ENCODE measurements at places on chromosomes 1 and 21. TPM values are rescaled to one million over a fixed set of nuclear protein-coding genes. Genes with fewer than 3 reads are reported as not detected.

DNA sequence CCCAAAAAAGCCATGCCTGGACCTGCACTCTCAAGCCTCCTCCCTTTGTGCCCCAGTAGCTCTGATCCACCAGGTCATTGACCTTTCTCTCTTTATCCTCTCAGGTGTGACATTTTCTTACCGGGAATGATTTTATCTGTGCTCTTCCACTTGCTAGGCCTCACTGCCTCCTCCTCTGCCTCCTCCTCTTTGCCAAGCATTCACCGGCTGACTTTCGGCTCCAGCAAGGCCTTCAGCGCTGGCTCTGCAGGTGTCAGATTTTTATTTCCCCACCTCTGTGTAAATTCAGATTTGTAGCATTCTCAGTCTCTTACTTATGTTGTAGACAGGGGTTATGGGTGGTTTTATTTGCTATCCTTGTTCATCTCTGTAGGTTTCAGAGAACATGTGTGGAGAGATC, 91.5 kb downstream of the ST6GALNAC5 start:
- no peak for DNase-seq

Gene LCK
- total RNA-seq, result 4.6 TPM

DNA sequence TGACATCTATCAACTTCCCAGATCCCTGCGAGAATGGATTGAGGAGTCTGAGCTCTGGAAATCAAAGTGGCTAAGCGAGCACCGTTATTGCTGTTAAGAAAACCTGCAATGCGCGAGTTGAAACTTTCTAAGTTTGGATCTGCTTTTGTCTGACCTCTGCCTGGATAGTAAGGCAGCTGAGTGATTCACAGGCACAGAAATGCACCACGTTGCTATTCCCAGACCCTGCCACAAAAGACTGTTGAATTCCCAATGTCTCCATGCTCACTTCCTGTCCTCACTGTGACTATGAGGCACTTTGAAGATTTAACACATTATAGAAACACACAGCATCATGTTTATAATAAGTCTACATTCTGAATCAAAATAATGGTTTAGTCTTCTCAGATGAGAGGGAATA, 27.1 kb upstream of the CNIH3 start:
- DNase-seq, result no peak

DNA sequence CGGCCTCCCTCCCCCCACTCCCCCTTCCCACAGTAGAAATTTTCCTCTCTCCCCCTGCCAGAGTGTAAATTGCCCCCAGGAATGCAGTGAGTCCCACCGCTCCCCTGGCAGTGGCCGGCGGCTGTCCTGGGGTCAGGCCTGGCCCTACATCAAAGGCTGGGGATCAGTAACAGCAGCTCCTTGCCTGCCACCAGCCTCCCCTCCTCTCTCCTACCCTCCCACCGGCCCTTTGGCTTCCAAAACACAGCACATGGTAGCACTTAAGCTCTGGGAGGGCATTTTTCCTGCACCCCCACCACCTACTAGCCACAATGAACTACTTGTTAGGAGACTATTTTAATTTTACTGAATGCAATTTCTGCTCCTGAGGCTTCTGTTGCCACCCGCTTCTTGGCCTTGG, 9.0 kb upstream of the COL8A2 start:
- DNase-seq, result no peak

Gene CITED4
- total RNA-seq, result 13.2 TPM

DNA sequence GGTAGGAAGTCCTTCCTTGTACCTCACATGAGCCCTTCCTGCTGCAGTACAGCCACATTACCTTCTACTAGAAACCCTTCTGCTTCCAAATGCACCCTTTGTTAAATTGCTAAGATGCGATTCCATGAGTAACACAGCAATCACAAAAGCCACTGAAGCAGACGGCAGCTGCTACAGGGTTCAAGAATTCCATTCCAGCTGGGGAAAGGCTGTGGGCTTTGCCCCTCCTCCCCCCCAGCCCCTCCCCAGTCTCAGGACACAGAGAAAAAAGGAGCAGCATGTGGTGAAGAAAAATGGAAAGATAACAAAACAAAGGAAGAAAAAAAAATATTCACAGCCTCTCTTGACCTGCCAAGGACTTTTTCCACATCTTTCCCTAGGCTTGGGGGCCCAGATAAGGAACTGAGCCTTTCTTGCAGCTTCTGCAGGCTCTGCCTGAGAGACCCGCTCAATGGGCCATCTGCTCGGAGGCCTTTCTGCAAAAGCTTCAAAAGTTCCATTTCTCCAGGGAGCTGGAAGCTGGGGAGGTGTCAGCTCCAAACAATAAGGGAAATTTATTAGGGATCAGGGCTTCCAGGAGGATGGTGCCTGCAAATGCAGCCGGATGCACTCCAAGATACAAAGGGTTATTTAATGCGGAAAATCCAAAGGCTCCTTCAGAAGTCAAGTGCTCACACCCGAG, 72.1 kb downstream of the SYT2 start:
- no peak for DNase-seq

GRCh38 chr1:3821004-3821403, 24.7 kb upstream of the LRRC47 start:
- peak; percentile 55 for DNase-seq

- DNase-seq, result no peak
Measured at GRCh38 chr1:205391386-205391785, 30.5 kb downstream of the LEMD1 start.

DNA sequence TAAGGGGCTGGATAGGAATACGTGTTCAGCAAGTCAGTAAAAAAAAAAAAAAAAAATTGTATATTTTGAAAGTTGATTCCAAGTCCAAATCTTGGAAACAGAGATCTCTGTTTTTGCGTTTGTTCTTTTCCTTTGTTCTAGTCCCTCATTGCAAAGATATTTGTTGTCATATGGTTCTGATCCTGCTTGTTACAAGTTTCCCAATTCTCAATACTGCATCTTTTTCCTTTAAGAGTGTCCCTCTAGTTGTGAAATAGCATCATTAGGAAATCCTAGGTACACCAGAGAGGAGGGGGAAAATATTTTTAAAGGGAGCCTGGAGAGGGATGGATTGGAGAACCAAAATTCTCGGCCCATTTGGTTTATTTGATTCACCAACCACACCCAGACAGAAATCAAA, 152.2 kb upstream of the C1orf105 start:
- DNase-seq, result no peak

Gene TNFRSF1B
- total RNA-seq, result 42.1 TPM

- peak; percentile 69 for DNase-seq
Measured at GRCh38 chr1:211551638-211552460, 27.1 kb downstream of the SLC30A1 start.

Gene OR10J1
- not detected for total RNA-seq

- DNase-seq, result peak; percentile 47
Measured at GRCh38 chr1:50047916-50048694, 24.4 kb upstream of the AGBL4 start.

Gene AUNIP
- not detected for total RNA-seq

- no peak for DNase-seq
Measured at GRCh38 chr1:173426057-173426456, 51.1 kb upstream of the PRDX6 start.

GRCh38 chr1:177274687-177275211, 104.0 kb downstream of the BRINP2 start:
- DNase-seq, result no peak

Gene ADAM30
- total RNA-seq, result not detected

DNA sequence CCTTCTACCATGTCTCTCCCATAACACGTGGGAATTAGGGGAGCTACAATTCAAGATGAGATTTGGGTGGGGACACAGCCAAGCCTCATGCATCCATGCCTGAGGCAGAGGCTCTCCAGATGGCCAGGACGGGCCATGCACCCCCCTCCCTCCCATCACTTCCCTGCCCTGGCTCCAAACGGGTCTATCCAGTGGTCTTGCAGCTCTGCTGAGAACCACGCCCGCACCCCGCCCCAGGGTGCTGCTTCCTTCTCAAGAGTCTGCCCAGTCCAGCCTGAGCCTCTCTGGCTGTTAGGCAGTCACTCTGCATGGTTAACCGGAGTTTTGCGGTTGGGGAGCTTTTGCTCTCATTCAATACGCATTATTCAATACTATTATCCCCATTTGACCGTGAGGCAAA, 131.5 kb upstream of the TMEM51 start:
- no peak for DNase-seq

- no peak for DNase-seq
Measured at GRCh38 chr1:53987880-53988279, 30.1 kb downstream of the LDLRAD1 start.

DNA sequence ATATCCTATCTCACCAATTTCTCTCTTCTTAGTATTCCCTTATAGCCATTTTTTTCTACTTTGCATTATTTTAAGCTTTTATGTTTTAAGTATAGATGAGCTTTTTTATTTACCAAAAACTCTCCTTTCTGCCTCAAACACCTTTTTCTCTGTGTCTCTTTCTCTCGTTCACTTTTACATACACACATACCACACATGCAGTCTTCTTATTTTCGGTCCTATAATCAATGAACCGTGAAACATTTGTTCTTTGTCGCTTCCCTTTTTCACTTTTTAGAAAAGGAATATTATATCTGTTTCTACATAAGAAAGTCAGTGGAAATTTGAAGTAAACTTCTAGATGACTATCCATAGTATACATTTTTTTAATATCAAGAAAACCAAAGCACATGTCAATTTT, 183.2 kb downstream of the MRPL39 start:
- no peak for DNase-seq

DNA sequence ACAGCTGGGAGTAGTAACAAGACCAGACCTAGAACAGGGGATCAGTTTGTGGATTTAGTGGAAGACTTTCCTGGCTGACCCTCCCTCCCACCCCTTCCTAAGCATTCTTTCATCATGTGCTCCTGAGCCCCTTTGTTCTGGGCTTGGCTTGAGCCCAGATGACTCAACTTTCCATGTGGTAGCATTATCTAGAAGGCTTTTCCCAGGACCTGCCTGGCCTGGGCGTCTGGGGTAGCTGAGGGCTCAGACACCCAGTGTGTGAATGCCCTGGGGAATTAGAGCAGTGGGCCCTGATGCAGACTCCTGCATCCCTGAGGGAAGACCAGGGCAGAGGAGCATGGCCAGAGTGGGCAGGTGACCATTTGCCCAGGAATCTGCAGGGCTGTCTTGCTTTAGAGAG, 44.1 kb upstream of the TSPAN2 start:
- DNase-seq, result no peak

GRCh38 chr21:39055167-39055767, 128.0 kb downstream of the PSMG1 start:
- DNase-seq, result no peak

Gene DLGAP3
- 0.36 TPM for total RNA-seq

- peak; percentile 64 for DNase-seq
Measured at GRCh38 chr1:41341772-41342562, 19.3 kb upstream of the FOXO6 start.

DNA sequence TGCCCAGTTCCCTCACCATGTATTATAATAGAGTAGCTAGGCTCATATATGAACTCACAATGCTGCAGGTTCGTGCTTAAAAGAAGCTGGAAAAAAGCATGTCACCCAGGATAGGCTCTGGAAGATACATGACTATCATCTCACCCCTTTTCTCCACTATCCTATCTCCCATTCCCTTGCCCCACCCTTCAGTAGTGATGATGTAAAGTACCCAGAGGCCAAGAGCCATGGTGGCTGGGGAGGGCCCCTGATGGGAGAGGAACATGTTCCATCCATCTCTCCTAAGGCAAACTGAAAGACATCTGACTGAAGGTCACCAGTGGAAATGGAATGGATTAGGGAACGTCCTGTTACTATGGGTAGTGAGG, 20.3 kb upstream of the RBBP5 start:
- no peak for DNase-seq

Gene KIF14
- 0.60 TPM for total RNA-seq

Gene CD84
- 10.8 TPM for total RNA-seq

Gene VWA5B1
- total RNA-seq, result not detected

DNA sequence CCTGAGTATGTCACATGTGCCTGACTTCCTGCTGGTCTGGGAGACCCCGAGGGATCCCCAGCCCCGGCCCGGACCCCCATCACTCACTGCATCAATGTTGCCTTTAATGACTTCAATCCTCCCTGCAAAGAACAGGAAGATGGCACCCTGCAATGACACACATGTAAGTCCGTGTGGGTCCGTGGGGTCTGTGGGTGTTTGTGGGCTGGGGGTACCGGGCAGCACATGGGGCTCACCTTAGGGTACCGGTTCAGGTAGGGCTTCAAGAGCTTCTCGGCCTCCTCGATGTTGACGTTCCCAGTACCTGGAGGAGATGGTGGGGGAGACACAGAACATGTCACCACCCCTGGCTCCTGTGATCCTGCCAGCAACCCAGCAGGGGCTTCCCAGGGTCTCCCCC, 28.1 kb downstream of the TTC39A start:
- DNase-seq, result no peak

- DNase-seq, result no peak
Measured at GRCh38 chr1:168535536-168535935, 8.3 kb downstream of the XCL2 start.

DNA sequence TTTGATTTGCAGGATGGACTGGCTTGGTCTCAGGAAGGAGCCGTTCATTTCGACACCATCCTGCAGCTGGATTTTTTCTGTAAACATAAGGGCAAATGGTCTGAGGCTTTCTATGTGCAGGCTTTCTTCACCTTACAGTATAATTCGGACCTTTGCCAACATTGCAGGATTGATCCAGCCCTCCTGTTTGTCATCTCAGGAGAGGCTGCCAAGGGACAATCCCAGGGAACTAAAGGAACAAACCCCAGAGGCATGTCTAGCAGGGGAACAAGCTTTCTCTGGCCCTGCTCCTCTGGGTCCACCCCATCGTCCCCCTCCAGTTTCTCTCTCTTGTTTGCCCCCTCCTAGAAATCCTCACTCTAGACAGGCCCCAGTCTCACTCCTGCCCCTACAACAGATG, 24.8 kb upstream of the GBP6 start:
- DNase-seq, result no peak

DNA sequence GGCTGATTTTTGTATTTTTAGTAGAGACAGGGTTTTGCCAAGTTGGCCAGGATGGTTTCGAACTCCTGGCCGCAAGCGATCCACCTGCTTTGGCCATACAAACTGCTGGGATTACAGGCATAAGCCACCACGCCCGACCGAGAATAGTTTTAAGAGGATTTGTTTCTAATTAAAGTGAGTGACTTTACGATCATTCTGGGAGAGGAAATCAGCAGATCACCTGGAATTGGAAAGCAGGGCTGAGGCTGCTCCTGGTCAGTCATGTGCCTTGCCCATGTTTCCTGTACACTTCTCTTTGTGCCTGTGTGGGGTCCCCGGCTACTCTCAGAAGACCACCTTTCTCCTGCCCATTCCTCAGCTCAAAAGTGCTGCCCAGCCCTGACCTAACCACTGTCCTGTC, 33.9 kb downstream of the ZBTB8B start:
- no peak for DNase-seq

DNA sequence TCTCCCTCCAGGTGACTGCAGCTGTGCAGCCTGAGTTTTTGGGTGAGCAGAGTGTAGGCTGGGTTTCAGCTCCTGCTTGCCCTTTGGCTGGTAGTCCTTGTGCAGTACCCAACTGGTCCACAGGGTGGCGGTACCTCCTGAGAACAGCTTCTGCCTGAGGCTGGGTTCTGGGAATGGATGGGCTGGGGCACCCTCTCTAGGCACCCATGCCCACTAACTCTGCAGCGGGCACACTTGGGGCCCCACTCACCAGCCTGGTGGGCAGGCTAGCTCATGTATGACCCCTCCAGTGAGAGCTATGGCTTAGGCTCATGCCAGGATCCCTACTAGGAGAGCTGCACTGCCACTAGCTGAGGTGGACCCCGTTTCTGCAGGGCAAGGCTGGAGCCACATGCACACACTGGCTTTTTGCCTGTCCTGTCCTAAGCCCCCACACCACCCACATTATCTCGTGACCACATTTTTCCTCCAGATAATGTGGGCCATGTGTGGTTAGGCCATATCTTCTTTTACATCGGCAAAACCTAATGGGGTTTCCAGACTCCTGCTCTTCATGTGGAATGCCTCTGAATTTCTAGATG, 15.5 kb upstream of the GSTM4 start:
- peak; percentile 91 for DNase-seq

Gene SFN
- total RNA-seq, result 3.7 TPM

GRCh38 chr1:43521756-43522155, 8.9 kb upstream of the PTPRF start:
- DNase-seq, result peak; percentile 41

Data from aorta (tissue), 5 donors.